ENCODE measurements at places on chromosomes 11 and 22.

DNA sequence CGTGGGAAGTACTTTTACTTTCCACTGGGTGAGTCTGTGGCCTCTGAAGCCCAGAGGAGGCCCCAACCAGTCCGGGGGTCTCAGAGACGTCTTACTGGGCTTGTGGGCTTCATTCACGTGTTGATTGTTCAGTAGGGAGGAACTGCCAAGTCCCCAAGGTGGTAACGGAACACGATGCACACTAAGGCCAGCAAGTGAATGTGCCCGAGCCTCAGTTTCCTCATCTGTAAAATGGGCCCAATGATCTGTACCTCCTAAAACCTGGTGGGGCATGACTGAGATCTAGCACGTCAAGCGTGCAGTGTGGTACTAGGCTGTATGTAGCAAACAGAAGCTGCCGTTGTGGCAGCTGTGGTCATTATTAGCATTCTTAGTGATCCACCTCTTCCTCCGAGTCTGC is 499.1 kb downstream of the MN1 start:
- no peak for DNase-seq

GRCh38 chr11:124174001-124174583 is 9.1 kb upstream of the OR10D3 start:
- no peak for DNase-seq

DNA sequence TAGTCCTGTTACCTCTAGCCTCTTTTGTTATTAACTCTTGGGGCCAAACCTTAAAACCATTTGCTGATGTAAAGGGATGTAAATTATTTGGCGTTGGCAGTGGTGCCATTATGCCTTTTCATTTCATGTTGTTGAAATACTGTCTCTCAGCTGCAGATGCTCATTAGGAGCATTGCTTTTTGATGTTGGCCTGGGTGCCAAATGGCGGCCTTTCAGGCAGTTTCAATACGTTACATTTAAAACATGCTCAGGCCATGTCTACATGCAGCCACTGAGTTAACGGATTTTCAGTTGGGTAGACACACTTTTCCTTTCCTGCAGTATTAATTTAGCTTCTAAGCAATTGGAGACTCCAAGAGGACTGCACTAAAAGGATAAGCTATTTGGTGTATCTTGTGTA is 5.3 kb downstream of the NCAM1 start:
- no peak for DNase-seq

DNA sequence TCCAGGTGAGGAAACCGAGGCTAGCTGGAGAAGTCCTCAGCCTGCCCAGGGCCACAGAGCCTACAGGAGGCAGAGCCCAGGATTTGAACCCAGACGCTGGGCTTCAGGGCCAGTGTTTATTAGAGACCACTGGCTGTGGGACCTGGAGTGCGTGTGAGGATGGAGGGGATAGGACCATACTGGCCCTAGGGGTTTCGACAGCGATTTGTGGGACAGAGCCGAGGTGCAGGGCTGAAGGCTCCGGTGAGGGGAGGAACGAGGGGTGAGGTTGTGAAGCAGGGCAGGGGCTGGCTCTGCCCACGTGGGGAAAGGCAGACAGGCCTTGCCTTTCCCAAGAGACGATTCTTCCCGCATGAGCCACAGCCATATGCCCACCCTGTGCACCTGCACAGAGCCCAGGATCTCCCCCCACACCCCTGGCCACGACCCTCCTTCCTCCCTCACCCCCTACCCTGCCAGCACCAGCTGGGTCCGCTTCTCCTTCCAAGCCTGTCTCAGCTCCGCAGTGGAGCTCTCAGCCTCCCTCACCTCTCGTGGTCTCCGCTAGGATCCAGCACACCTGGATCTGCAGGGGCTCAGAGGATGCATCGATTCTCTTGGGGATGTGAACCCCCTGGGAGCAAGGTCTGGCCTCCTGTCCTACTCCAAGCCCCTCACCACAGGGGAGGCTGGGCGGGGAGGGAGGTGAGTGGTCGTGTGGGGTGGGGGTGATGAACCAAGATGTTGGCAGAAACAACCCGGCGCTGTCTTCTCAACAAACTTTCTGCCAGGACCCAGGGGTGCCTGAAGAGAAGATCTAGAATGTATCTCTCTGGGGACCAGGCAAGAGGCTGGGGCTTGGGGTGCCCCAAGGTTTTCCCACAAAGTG is 58.4 kb downstream of the RTL6 start:
- DNase-seq, result no peak

- no peak for DNase-seq
These were observed 913.8 kb upstream of the CHORDC1 start for GRCh38 chr11:91136631-91137030.

DNA sequence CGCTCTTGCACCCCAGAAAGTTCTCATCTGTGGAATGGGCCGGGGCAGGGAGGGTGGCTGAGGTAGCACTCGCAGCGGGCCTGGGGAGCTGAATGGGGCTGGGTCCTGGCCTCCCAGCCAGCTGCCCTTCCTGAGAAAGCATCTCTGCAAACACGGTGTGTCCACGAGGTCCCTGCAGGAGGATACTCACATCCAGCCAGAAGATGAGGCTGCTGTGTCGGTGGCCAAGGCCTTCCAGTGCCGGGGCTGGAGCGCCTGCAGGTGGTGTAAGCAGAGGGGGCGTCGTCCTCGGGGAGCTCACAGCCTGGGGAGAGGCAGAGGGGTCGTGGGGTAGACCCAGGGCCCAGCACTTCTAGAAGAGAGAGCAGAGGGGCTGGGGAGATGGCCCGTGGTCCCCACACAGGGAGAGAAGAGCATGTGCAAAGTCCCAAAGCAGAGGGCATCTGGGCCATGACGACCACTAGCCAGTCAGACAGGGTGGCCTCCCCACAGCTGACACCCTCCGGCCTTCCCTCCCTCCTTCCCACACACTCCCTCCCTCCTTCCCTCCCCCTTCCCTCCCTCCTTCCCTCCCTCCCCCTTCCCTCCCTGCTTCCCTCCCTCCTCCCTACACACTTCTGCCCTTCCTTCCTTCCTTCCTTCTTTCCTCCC is 97.9 kb downstream of the WNT7B start:
- no peak for DNase-seq

- DNase-seq, result no peak
These were observed 21.8 kb upstream of the YWHAH start for GRCh38 chr22:31922534-31922933.

- DNase-seq, result no peak
These were observed 250.7 kb downstream of the LUZP2 start for GRCh38 chr11:24747275-24748251.

DNA sequence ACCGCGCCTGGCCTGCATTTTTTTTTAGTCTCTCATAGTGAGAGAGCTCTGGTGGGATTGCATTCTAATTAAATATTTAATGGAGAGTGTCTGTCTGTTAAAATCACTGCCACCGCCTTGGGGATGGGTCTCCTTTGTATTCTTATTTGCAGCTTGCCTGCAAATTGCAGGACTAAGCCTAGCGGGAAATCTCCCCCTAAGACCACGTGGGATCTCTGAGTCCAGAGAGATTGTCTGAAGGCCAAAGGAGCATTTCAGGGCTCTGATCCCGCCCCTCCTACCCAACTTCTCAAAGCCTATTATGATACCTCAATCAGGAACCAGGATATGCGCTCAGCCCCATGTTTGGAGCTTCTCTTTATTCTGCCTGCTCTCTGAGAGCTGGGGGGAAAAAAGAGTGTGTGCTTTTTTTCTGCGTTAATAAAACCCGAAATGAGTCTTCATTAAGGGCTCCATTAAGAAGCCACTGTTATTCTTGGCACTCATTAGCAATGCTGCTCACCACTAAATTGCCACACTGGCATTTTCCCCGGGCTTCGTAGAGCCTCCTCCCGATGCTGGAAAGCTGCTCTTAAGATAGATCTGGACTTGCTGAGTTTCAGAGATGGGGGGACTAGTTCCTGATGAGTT is 92.9 kb upstream of the THY1 start:
- no peak for DNase-seq

GRCh38 chr11:63871962-63872799 is 33.3 kb downstream of the MARK2 start:
- DNase-seq, result no peak

DNA sequence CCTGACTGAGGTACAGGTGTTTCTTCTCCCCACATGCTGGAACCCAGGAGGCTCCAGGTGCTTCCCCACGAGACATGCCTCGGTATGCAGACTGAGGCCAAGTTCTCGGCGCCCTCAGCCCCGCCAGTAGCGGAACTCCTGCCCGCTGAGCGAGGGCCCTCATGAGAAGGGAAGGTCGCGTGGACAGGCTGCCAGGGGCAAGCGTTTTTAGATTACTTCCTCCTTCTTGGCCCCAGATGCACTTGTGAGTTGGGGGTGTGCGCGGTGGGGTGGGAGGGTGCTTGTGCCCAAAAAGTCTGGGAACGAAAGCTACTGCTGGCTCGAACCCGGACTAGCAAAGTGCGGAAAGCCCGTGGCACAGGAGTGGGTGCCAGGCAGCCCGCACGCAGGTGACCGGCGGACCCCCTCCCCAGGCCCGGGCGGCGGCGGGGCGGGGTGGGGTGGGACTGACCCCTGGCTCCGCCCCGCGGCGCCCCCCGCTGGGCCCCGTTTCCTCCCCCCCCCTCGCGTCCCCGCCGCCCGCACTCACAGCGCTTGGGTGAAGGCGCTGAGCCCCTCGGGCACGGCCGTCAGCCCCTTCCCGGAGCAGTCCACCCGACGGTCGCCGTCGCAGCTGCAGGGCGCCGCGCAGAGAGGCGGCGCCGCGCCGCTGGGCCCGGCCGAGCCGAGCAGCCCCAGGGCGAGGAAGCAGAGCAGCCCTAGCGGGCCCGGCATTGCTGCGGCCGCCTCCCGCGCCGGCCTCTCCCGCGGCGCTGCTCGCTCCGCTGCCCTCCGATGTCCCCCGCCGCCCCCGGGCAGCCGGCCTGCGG is 797 bp downstream of the LGR4 start:
- no peak for DNase-seq

GRCh38 chr22:45878051-45878781 is 98.7 kb downstream of the WNT7B start:
- no peak for DNase-seq

GRCh38 chr22:22156716-22157347 is 87.8 kb upstream of the VPREB1 start:
- peak; percentile 20 for DNase-seq

DNA sequence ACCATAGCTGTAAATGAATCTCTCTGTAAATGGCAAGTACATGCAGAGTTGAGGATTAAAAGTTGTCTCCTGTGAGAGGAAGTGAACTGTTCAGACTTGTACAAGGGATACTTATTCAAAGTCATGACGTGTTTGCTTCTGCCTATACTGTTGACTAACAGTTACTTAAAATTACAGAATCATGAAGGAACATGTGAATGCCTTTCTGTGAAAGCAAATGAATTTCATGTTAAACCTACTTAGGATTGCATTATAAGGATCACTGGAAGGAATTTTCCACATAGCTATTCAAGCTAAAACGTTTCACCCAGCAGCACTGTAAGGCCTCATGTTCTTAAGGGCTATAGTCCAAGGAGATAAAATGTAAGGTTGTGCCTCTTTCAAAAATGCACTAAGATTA is 93.4 kb upstream of the BIRC3 start:
- DNase-seq, result no peak

GRCh38 chr11:898143-898511 is 12.5 kb downstream of the CHID1 start:
- no peak for DNase-seq

DNA sequence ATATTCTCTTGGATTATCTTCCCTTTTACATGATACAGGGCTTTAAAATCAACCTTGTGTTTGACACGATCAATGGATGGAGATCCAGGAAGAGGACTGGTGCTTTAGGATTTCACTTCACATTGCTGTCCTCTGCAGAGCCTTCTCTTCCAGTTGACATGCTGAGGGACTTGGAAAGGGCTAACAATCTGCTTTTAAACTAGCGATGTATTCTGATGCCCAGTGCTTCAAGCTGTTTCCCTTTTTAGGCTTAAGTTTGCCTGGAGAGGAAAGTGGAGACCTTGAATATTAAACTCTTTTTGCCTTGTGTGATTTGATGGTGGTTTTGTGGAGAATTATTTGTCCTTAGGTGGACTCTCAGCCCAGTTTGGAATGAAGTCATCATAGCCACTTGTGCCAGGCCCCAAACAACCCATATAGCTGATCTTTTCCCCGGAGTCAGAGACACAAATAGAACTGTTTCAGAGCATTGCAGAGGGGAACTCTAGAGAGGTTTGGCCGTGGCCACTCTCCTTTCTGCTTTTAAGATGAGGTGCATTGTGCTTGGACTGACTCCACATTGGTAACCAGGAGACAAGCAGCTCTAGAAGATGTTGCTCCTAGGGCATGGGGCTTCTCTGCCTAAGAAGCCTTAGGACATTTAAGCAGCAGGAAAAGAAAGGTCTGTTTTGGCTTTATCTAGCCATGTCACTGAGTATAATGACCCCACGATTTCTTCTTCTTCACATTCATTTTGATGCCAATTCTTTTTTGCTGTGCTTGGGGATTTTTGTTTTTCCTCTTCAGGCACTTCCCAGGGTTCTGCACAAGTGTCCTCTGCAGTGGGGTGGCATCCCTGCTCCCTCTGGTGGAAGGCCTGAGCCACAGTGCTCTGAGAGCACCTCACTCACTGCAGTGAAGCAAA is 152.8 kb downstream of the NCAM1 start:
- no peak for DNase-seq

DNA sequence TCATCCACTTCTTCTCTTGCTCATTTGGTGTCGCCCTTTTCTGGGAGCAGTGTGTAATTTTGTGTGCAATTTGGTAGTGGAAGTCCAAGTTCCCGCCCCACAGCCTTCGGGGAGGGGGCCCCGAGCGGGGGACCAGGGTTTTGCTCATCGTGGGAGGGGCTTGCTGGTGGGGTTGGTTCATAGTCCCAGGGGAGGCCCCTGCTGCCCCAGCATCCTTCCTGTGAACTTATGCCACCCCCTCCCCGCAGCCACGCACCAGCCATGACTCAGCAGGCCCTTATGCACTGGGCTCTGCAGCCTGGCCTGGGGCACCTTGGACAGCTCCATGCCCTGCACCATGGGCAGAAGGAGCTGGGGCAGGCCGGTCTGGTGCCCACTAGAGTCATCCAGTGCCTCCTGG is 1183.6 kb downstream of the BRD1 start:
- no peak for DNase-seq

- DNase-seq, result no peak
These were observed 62.5 kb downstream of the FEZ1 start for GRCh38 chr11:125433454-125434121.

- DNase-seq, result no peak
These were observed 2.8 kb downstream of the SLC17A6 start for GRCh38 chr11:22340701-22341587.

DNA sequence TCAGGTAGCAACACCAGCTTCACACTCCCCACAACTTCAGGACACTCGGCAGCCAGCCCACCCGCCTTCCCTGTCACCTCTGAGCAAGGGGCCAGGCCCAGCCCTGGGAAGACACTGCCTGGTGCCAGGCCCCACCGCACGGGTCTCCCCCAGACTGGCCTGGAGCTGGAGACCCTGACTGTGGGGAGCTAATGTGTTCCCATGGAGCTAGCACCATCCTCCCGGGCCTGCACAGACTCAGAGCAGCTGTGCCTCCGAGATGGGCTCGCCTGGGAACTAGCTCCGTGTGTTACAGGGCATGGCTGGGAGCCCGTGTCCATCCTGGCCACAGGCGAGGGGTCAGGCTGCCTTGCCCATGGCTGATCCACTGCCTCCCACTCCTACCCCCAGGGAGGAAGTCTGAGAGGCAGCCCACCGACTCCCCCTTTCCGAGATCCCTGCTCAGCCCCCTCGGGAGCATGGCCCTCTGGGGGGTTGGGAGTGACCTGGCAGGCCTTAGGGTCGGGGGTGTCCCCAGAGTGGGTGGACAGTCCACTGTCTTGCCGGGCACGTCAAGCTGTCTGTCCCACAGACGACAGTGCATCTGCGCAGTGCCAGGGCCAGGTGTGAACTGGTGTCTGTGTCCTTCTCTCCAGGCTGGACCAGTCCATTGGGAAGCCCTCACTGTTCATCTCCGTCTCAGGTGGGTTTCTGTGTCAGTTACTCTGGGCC is 76.7 kb upstream of the KCNQ1OT1 start:
- DNase-seq, result no peak

- no peak for DNase-seq
These were observed 175.8 kb downstream of the DSCAML1 start for GRCh38 chr11:117621226-117621625.

- no peak for DNase-seq
These were observed 146.2 kb downstream of the ARHGAP42 start for GRCh38 chr11:100833276-100833675.
